ENCODE measurements at places on chromosomes 16 and 17.

GRCh38 chr16:86751076-86752030 is 173.0 kb downstream of the FOXL1 start:
- no peak for DNase-seq

GRCh38 chr16:65388592-65388991 is 266.7 kb upstream of the CDH11 start:
- no peak for DNase-seq

GRCh38 chr16:50359626-50360025 is 9.2 kb downstream of the BRD7 start:
- no peak for DNase-seq

DNA sequence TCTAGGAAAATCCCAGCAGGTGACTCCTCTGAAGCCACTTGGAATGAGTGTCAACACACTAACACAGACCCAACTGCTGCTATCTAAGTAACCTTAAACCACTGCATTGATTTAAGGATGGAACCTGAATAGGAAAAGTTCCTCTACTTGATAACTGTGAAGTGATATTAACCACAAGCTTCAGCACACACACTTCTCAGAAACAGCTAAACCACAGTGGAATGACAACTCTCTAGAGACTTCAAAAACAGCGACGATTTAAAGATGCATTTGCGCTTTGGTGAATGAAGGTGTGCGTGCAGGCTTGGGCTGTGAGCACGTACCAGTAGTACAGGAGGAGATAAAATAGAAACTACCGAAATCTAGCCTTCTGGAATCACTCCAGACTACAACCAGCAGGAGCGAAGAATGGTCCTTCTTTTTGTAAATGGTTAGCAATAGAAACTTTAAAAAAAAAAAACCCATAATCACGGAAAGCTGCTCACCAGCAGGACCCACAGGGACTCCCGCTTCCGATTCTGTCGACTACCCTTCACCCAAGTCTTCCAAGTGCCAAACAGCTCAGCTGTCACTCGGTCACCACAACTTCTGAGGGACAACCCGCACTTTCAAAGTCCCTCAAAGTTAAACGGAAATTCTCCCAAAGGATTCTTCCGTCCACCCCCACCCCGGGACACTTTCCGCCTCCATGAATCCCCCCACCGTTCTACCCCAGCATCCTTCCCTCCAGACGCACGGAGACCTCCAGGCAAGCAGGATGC is 137.7 kb upstream of the CORO6 start:
- DNase-seq, result peak; percentile 68

DNA sequence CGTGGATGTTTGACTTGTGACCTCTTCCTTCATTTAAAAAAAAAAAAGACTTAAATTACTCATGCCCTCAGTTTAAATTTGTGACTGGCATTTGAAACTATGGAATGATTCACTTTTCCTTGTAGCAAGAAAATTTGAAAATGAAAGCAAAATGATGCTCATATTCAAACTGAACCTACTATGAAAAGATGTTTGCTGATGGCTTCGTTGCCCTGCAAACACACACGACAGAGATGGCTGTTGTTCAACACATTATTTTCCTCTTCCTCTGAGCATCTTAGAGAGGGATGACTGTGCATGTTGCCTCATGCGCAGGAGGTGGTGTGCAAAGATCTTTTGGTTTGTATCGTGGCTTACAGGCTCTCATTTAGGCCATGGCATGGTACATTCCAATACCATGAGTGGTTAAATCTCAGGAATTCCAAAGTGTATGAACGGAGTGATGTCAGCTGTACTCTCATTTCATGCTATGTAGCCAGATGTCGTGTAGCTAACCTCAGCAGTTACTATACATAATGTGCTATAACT is 164.5 kb downstream of the PRKCA start:
- DNase-seq, result peak; percentile 48

GRCh38 chr16:2692251-2692947 is 10.1 kb downstream of the KCTD5 start:
- no peak for DNase-seq

DNA sequence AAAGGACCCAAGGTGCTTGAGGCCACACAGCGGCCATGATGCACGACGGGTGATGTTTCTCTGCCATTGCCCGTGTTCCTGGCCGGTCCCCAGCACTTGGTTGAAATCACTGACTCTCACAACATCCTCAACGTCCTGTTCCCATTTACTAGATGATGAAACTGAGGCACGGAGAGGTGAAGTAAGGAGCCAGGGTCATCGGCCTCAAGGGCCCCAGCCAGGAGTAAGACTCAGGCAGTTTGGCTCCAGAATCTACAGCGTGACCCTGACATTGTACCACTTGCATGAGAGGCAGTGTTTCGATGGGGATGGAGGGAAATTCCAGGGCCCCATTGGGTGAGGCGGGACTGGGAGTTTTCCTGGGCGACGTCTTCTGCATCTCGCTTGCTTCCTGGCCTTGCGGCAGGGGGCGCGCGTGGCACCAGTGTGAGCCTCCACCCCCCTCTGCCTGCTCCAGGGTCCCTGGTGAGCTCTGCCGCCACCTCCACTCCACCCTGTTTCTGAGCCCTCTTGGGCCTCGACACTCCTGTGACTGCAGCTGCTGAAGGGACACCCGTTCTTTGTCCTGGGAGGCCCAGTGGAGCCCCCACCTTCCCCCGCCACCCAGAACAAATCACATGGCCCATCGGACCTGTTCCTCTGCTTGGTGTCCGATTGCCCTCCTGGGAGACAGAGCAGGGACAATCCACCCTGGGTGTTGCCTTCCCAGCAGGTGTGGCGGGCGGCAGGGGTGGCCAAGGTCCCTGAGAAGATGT is 133.0 kb upstream of the GSE1 start:
- DNase-seq, result no peak

DNA sequence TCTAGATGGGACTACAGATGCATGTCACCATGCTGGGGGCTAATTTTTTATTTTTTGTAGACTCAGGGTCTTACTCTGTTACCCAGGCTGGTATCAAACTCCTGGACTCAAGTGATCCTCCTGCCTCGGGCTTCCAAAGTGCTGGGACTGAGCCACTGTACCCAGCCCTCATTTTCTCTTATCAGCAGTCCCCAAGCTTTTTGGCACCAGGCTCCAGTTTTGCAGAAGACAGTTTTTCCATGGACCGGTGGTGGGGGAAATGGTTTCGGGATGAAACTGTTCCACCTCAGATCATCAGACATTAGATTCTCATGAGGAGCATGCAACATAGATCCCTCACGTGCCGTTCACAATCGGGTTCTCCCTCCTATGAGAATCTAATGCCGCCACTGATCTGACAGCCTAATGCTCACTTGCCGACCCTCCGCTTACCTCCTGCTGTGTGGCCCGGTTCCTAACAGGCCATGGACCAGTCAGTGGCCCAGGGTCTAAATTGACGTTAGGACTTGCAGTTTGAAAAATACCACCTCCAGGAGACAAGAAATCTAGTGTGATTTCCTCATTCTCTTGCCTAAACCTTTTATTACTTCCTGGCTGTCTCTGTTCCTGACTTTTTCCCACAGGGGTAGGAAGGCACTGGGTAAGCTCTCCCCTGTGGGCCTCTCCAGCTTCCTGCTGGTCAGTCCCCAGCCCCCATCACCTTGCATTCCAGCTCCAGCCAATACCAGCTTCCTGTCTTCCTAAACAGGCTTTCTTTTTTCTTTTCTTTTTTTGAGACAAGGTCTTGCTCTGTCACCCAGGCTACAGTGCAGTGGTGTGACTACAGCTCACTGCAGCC is 9.3 kb upstream of the CNP start:
- no peak for DNase-seq

DNA sequence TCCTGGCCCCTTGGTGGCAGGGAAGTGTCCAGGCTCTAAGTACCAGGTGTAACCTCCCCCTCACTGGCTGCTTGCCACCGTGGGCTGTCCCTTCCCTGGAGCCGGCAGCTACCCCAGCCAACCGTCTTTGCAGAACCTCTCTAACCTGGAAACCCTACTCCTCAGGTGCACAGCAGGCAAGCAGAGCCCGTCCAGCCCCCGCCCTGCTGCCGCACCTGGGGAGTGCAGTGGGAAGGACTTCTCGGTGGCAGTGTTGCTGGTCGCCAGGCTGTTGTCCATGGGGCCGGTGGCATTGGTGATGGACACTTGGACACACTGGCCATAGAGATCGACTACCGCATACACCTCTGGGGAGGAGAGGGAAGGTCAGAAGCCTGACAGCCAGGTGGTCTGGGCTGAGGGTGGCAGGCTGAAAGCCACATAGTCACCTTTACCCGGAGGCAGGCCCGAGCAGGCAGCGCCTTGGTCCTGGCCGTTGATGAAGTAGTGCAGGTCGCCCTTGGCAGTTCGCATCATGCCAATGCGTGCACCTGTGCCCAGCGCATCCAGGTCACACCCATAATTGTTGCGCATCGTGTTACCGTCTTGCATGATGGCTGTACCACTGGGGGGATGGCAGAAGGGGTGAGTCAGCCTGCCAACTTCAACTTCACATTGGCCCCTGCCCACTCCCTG is 6.5 kb downstream of the NEURL4 start:
- DNase-seq, result no peak

DNA sequence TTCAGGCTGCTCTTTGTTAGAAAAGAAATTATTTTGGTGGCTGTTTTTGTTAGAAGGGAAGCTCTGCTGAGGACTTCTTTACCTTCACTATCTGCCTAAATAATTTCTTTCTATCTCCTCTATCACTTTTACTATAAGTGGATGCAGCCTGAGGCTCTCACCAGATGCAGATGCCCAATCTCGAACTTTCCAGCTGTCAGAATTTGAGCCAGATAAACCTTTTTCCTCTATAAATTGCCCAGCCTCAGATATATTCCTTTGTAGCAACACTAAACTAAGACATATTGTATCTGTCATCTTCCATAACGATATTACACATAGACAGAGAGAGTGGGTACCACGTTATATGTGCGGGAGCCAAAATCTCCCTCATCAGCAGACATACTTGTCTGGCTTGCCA is 15.7 kb upstream of the CDH8 start:
- no peak for DNase-seq
